ENCODE measurements at places on chromosomes 1 and 21.
A peak's percentile ranks its signal among the peaks of the same experiment; 100 is the strongest.

DNA sequence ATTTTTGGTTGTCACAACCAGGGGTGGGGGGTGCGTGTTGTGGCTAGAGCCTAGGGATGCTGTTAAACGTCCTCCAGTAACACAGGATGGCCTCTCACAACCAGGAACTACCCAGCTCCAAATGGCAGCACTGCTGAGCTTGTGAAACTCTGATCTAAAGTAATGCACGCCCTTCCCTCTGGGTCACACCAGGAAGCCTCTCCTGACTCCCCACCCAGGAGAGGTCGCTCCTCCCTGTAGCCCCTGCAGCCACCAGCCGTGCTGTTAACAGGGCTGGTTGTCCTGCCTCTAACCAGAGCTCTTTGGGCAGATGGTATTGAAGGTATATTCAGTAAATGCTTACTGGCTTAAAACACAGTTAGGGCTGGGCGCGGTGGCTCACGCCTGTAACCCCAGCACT, 73.2 kb downstream of the NKAIN1 start:
- DNase-seq, result peak; percentile 13

GRCh38 chr1:217498209-217498608, 132.7 kb downstream of the GPATCH2 start:
- no peak for DNase-seq

DNA sequence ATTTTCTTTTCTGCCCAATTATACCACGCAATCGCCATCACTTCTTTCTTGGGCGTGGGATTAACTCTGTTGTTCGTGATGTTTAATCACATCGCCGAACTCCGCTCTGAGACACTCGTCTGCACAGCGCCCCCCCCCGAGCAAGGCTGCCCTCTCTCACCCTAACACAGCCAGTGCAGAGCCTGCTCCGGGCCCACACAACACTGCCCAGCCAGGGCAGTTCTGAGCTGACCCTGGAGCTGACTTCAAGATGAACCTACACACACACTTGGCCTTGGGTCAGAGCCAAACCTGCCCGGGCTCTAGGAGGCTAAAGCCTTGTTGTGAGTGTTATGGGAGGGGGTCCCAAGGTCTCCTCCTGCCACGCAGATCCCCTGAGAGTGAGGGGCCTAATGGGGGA, 64.6 kb upstream of the LRP8 start:
- no peak for DNase-seq

DNA sequence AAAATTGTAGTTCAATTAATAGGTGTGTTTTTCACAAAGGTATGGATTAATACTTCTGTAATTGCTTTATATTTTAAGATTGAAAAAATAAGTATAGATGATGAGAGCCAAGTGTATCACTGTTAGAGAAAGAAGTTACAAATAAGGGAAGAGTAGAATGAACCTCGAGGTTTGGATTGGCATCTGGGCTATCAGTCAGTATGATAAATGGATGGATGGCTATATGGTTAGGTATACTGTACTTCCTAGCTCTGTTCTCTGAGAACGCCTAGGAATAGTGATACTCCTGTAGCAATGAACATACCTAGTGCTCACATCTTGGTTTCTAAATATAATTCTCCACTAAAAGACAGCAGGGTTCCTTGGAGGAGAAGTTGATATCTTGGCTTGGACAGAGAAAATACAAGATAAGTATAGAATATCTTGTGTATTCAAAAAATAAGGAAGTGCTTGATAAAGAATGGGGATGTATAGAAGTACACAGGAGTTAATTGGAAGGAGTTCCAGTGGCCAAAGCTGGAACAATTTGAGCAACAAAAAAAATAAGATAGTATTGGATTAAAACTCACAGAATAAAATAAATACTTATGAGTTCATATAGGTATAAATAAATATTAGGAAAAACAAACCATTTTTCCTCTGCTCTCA, 12.4 kb downstream of the IPO9 start:
- DNase-seq, result peak; percentile 7

- DNase-seq, result no peak
Measured at GRCh38 chr1:164325786-164326185, 233.2 kb upstream of the PBX1 start.

- DNase-seq, result no peak
Measured at GRCh38 chr1:57158604-57158998, 192.8 kb upstream of the C8B start.

DNA sequence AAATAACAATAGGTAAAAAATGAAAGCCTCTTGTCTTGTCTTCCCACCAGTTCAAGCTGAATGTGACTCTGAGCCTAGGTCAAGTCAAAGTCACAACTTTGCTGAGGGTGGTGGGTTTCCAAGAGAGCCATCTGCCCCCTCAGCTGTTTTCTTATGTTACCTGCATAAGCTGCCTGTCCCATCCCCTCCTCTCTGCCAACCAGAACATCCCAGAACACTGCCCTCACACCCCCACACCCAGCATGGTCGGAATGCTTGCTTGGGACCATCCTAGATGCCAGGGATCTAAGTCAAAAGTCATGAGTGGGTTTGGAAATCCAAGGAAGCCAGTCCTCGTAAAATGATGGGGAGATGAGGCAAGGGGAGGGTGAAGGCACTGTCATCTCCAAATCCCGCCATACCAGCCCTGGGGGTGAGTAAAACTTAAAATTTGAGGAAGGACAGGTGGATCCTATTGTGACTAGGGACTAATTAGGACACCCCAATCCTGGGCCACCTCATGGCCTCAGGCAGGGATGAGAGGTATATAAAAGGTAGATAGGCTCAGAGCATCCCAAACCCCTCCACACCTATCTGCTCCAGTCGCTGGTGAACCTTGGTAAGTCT, at the start of gene SPRR5:
SPRR5 (plus strand) TSS at position 556 of the 606 bp plus-strand sequence. CDS start 1,349 bp downstream, outside the sequence.
- DNase-seq, result no peak

DNA sequence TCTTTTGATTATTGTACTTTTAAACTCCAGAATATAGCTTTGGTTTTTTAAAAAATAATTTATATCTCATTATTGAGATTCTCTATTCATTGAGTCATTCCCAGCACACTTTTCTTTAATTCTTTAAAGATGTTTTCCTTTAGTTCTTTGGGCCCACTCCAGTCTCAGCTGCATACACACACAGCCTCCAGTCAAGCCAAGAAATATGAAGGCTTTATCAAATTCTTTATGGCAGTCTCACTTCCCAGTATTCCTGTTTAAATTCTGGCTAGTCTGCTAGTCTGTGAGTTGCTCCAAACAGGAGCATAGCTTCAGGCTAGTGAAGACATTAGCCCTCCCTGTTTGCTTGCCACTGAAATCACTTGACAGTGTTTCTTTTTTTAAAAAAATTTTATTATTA, 61.2 kb downstream of the CRP start:
- no peak for DNase-seq

DNA sequence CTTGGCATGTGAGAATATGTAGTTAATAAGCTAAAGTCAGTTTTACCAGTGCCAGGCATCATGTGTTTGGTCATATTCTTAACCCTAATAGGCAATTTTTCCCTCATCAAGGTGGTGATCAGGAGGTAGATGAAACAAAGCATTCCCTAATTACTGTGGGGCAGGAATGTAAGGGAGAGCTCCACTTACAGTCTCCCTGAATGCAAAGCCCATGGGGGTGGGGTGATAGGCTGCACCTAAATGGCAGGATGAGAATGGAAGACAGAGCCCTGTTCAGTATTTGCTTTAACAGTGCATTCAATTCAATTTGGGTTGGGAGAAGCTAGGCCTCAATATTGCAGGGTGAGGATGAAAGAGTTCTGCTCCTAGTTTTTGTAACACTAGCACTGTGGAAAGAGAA, 23.4 kb downstream of the ZNF678 start:
- DNase-seq, result no peak

GRCh38 chr1:145688924-145689323, 18.2 kb downstream of the PDZK1 start:
- no peak for DNase-seq

GRCh38 chr1:44919400-44919799, 67.0 kb downstream of the EIF2B3 start:
- no peak for DNase-seq

- DNase-seq, result no peak
Measured at GRCh38 chr1:29972421-29973053, 736.2 kb downstream of the PTPRU start.

GRCh38 chr1:191804311-191804710, 354.0 kb upstream of the RGS18 start:
- DNase-seq, result no peak

GRCh38 chr1:12107718-12108117, 44.6 kb downstream of the TNFRSF8 start:
- no peak for DNase-seq

- DNase-seq, result no peak
Measured at GRCh38 chr1:152442765-152443164, 28.7 kb upstream of the CRNN start.

DNA sequence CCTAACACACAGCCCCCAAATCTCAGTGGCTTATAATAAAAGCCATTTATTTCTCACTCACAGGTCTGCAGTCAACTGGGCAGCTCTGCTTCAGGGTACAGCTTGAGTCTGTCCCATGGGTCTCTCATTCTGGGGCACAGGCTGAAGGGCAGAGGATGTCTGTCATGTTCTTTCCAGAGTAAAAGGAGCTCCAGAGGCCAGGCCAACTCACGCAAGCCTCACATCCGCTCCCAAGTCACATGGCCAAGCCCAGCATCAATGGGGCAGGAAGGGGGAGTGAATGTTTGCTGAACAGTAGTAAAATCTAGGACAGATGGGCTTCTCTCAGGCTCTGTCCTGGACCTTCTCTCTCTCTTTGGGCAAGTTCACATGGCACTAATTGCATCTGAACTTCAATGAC, 7.1 kb upstream of the SSBP3 start:
- no peak for DNase-seq

- DNase-seq, result no peak
Measured at GRCh38 chr1:227883073-227883520, 64.6 kb downstream of the WNT9A start.

- no peak for DNase-seq
Measured at GRCh38 chr21:31725202-31725839, 6.6 kb downstream of the SCAF4 start.

DNA sequence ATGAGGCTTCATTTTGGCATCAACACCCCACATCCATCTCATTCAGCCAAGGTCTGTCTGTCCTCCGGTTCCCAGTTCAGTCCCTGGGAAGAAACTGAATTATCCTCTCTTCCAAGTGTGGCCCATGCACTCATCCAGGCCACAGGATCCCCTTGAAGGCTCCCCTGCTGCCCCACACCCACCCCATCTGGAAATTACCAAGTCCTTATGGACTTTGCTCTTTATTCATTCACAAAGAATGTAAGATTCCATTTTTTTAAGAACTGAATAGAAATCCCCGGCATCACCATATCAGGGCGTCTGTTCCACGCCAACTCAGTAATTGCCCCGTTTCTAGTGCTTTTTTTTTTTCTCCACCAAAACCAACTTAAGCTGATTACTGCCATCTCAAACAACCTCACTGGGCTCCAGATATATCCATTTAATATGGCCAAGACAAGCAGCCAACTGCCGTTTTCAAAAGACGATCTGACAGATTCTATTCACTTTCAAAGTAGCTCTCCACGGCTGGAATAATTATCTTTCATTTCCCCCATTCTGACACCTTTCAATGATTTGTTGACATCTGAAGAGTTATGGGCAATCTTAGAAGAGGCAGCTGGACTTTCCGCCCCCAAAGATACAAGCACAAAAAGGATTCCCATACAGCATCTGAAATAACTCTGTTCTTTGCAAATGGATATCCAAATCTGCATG, 55.9 kb downstream of the OLIG1 start:
- no peak for DNase-seq

DNA sequence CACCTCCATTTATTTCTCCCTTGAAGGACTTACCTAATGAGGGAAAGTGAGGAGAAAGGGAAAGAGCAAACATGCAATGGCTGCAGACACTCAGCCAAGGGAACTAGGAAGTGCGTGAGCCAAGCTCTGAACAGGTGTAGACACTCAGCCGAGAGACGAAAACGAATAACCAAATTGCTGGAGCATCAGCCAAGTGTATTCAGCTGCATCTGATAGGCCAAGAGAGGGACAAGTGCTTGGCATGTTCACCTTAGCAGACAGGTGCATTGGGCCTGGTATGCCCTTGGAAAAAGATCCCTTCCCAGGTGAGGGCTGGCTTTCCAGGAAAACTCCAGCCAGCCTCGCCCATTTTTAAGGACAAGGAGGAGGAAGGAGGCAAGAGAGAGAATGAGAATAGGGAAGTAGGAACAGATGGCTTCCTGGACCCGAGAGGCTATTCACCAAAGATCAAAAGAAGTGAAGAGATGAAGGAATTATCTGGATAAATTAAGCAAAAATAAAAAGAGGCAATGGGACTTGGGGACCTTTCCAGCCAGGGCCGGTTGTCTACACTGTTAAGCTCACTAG, 184.7 kb downstream of the TOMM20 start:
- peak; percentile 44 for DNase-seq

DNA sequence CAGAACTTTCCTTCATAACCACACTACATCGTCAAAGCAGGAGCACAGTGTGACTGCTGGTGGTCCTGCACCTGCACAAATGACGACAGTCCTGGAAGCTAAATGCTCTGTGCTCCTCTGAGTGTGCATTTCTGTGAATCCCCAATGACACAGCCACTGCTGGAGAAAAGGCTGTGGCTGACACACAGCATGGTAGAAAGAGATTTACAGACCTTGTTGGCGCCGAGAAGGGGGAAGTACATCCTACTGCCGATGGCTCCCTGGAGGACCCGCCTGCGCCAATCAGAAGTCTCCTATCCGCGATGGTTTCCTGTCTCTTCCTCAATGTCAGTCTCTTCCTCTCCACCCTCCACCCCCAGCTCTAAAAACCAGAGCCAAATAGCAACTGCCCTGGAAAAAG, 115.4 kb upstream of the RAB4A start:
- peak; percentile 85 for DNase-seq

All from MV-4-11 (cell line).